ENCODE measurements at places on chromosomes 2 and 18.
A peak's percentile ranks its signal among the peaks of the same experiment; 100 is the strongest.

- no peak for DNase-seq
Observed at GRCh38 chr2:11571170-11571569, 37.3 kb downstream of the GREB1 start.

- DNase-seq: peak; percentile 13
Observed at GRCh38 chr2:131413148-131413747, 49.3 kb upstream of the RAB6D start.

GRCh38 chr18:31101183-31102024, 817 bp downstream of the DSC2 start:
- DNase-seq: peak; percentile 21

GRCh38 chr2:68971591-68972231, 2.7 kb upstream of the GKN1 start:
- DNase-seq: peak; percentile 87

GRCh38 chr2:174717916-174718315, 46.4 kb downstream of the CHRNA1 start:
- no peak for DNase-seq

GRCh38 chr2:5594249-5594695, 97.9 kb upstream of the SOX11 start:
- no peak for DNase-seq

GRCh38 chr2:200340508-200341224, 34.2 kb downstream of the SPATS2L start:
- no peak for DNase-seq

DNA sequence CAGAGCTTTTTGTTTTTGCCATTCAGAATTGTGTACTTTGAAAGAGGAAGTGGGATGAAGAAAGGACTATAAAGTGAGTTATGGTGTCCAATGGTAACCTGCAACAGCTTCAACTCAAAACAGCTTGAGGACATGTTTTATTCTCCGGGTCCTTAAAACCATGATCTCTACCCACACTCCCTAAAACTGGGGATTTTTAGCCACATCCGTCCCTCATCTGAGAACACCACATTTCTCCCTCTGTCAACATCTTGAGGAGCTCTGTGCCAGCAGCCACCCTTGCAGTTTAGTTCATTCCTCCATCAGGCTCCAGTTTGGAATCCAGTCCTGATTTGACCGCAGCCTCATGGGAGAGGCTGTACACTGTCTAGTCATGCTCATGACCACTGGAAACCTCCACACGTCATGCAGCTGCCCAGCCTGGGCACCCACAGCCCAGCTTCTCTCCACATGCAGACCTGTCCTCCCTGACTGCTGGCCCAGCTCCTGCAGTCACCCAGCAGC, 62.6 kb downstream of the C18orf63 start:
- no peak for DNase-seq

- no peak for DNase-seq
Observed at GRCh38 chr2:133515271-133515670, 53.0 kb downstream of the NCKAP5 start.

DNA sequence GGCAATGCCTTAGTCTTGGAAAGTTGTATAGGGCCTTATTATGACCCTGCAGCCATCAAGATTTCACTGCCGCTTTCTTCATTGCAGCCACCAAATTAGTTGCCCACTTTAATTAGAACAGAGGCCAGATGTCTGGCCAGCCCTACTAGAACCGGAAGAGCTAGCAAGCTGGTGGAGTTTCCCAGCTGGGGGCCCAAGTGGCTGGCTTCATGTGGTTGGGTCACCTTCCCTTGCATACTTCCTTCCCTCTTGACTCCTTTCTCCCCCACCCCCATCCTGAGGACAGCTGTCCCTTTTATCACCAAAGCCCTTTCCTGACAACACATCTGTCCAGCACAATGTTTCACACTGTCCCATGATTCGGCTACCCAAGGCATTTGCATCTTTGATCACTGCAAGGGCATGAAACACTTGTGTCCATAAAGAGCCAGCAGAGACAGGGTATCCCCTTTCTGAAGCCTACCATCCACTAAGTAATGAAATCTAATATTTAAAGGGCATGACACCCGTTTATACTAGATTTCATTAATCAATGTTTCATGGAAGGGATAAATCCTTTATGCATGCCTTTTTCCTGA, 187.2 kb downstream of the BCL11A start:
- no peak for DNase-seq

GRCh38 chr2:192585418-192585817, 390.7 kb upstream of the TMEFF2 start:
- DNase-seq: peak; percentile 54

GRCh38 chr18:32909798-32910561, 137.2 kb upstream of the KLHL14 start:
- no peak for DNase-seq

- DNase-seq: no peak
Observed at GRCh38 chr2:72926368-72926767, 9.0 kb downstream of the EMX1 start.

GRCh38 chr2:172434821-172435605, 7.6 kb downstream of the ITGA6 start:
- no peak for DNase-seq

DNA sequence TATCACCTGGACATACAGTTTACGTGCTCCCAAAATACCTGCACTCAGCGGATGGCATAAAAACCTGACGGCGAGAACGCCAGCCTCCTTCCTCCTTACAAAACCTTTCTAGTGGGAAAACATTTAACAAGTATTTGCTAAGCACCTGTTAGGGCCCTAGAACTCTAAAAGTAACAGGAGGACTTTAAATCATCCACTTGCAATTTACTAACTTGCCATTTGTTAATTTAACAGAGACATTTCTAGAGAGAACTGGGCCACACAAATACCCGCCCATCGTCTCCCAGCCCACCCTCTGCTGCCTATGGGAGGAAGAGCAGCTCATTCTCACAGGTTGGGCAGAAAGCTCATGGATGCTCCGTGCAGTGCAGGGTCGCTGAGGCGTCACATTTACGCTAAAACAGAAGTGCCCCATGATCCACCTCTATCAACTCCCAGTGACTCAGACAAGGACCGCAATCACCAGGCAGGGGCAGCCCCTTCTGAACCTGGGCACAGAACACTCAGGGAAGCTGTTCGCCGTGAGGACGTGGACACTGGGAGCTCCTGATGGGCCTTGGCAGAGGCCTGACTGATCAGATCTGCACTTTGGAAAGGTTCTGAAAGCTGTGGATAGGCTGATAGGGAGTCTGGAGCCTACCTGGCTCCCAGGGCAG, 106.9 kb downstream of the HDAC4 start:
- DNase-seq: no peak

GRCh38 chr2:217409949-217410680, 550.3 kb upstream of the TNP1 start:
- no peak for DNase-seq

DNA sequence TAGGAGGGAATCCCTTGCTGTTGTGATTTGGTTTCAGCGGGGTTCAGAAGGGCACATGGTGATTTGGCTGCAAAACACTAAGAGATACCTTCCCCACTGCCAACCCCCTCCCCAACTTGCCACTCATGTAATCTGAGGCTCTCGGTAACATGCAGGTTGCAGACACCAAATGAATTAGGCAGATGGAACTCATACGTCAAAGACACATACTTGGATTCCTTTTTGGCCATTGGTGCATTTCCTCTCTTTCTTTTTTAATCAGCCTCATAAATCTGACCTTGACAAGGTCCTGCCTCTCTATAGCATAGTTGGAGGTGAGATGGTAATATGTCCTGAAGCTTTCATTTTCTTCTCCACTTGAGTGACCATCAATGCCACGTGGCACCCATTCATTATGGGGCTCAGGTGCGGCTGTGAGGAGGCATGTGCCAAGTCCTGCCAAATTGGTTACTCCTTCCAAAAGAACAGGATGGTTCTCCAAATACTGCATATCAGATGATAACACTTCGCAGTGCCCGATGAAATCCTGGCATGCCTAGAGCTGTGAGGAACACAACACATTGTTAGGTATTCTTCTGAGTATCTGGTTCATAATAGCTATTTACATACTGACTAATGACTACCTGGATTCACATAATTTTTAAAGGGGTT, 8.3 kb upstream of the TMEM178A start:
- DNase-seq: no peak

GRCh38 chr18:77033575-77033974, 99.0 kb downstream of the MBP start:
- DNase-seq: no peak

- peak; percentile 31 for DNase-seq
Observed at GRCh38 chr2:142130111-142131009, 456 bp downstream of the LRP1B start.

GRCh38 chr18:64097497-64097896, 51.4 kb downstream of the LINC00305 start:
- peak; percentile 11 for DNase-seq

GRCh38 chr18:25145731-25146511, 206.0 kb downstream of the ZNF521 start:
- no peak for DNase-seq

GRCh38 chr2:133599811-133600210, 31.5 kb upstream of the NCKAP5 start:
- DNase-seq: no peak

- peak; percentile 52 for DNase-seq
Observed at GRCh38 chr2:204538182-204539018, 6.9 kb upstream of the PARD3B start.

DNA sequence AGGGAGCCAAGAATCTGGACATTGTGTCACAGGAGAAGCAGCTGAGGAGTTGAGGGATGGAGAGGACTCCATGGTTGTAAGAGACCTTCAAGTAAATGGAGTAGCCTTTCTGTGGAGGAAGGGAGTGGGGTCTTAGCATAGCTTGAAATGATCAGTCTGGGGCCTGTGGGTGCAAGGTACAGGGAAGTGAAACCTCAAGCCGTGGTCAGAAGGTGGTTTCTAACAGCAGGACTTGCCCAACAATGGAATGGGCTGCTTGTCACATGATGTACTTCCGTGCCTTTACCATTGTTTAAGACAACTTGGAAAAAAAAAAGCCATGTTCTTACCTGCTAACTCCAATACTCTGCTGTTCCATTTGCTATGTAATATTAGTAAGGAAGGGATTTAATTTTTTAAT, 140.7 kb downstream of the LDLRAD4 start:
- no peak for DNase-seq

DNA sequence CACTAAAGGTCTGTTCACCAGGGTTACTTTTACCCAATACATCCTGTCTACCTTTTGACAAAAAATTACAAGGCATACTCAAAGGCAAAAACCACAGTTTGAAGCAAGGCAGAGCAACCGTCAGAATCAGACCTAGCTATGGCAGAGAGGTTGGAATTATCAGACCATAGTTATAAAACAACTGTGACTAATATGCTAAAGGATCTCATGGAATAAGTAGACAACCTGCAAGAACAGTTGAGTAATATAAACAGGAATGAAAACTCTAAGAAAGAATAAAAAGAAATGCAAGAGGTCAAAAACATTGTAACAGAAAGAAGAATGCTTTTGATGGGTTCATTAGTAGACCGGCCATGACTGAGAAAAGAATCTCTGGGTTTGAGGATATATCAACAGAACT, 318.8 kb upstream of the KCNH7 start:
- peak; percentile 27 for DNase-seq

- DNase-seq: no peak
Observed at GRCh38 chr2:155125585-155126230, 427.2 kb downstream of the KCNJ3 start.

GRCh38 chr2:189129971-189130370, 49.6 kb downstream of the COL5A2 start:
- peak; percentile 67 for DNase-seq

DNA sequence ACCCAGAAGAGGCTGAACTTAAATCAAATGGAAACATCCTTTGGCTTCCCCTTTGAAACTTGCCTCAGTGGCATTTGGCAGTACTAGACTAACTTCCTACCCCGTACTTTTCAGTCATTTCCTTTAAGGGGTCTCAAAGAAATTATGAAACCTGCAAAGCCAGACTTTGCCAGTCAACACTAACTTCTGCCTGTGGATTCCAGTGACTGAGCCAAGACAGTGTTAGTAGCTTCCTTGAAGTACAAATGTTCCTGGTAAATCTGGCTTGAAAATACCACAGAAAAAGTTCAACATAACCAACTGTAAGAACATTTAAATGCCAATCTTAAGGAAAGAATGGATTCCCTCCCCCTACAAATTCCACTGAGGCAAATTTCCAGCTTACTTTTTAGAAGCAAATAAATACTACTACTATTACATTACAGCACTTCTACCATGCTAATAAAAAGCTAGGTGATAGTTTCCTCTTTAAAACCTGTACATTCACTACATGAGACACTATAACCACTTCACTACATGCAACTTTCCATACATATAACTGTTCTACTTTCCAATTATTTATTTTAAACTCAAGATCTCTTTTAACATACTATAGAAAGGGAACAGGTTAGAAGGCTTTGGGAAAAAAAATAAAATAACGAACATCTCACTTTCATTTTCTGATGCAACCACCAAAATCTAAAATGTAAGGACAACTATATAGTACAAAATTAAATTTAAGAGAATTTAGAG, 2.4 kb downstream of the PELI1 start:
- peak; percentile 13 for DNase-seq

DNA sequence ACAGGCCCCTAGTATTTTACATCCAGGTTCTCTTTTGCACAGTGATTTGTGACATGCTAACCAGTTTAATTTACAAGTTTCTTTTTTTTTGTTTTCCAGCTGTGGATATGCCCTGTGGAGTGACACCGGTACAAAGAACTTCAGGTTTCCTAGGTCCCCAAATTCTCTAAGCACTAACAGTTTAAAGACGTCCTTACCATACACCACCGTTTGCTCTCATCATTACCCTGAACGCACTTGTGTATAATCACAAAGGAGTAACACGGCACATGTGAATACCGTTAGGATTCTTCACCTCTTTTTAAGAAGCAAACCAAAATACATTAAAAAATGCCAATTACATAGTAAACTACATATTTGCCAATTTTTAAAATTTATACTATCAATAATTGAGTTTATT, 853 bp downstream of the LANCL1 start:
- no peak for DNase-seq

GRCh38 chr2:69065735-69066336, 52.9 kb downstream of the ANTXR1 start:
- no peak for DNase-seq

- no peak for DNase-seq
Observed at GRCh38 chr2:39383146-39383545, 53.9 kb downstream of the MAP4K3 start.

GRCh38 chr2:195722075-195722474, 65.0 kb downstream of the SLC39A10 start:
- no peak for DNase-seq

- no peak for DNase-seq
Observed at GRCh38 chr2:226184540-226184939, 615.1 kb downstream of the IRS1 start.

- no peak for DNase-seq
Observed at GRCh38 chr2:42895134-42895790, 102.9 kb upstream of the HAAO start.

All from kidney glomerular epithelial cell (primary cell).